ENCODE measurements at places on chromosomes 12 and 14.

DNA sequence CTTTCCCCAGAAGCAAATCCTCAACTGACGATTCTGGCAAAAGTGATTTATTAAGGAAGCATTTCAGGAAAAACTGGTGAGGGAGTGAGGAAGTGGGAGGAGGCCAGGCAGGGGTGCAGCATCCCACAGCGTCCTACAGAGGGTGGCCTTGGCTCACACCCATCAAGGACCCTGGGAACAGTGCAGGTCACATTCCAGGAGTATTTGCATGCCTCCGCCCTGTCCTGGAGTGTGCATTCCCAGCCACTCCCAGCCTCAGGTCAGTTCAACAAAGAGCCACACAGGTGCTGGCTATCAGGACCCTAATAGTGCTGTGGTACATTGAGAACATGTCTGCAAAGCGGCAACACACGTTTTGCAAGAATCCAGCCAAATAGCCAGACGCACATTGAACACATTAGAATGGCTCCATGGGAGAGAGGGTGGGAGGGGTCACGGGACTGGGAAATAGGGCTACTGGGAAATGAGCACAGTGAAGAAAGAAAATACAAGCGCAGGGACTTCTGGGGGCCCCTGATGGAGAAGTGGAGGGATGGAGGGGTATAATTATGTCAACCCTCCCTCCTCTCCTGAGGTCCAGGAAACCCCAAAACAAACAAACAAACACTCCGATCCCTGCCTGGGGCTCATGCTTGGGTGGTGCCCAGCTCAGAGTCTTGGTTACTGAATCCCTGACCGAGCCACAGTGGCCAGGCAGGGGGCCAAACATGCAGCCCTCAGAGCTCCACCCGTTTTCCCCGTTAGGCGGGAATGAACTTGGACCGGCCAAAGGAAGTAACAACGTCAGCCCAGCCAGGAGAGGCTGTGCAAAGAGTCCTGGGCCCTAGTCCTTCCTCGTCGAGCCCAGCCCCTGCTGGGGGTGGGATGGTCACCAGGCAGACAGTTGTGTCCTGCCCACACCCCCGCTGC lies 36.5 kb downstream of the CMKLR1 start:
- H3K27ac ChIP-seq = no peak overlapping the region
- no peak overlapping the region for H3K4me3 ChIP-seq
- peak; percentile 83 for DNase-seq
- no peaks in the 10 kb centered on the region for H3K27me3 ChIP-seq

DNA sequence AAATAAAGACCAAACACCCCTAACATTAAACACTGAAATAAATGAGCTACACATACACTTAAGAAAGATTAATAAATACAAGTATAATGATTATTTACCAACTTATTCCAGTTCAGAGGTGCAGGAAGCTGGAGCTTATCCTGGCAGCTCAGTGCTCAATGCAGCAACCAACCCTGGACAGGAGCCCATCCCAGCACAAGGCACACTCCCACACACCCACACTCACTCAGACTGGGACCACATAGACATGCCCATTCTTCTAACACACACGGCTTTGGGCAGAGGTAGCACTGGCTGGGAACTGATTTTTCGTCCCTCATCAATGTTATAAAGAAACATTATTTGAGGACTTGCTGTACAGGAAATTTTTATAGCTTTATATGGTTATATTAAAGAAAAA lies 797.4 kb downstream of the RPS29 start:
- no peak overlapping the region for H3K27ac ChIP-seq
- no peaks in the 10 kb centered on the region for H3K4me1 ChIP-seq
- no peaks in the 10 kb centered on the region for H3K36me3 ChIP-seq
- no peak overlapping the region for H3K4me3 ChIP-seq
- H3K27me3 ChIP-seq = no peaks in the 10 kb centered on the region
- DNase-seq = no peak

GRCh38 chr12:73308079-73308478 lies 1035.9 kb downstream of the TRHDE start:
- H3K36me3 ChIP-seq = no peaks in the 10 kb centered on the region
- no peaks in the 10 kb centered on the region for H3K27me3 ChIP-seq
- H3K27ac ChIP-seq = no peak overlapping the region
- DNase-seq = no peak
- H3K4me3 ChIP-seq = no peak overlapping the region

DNA sequence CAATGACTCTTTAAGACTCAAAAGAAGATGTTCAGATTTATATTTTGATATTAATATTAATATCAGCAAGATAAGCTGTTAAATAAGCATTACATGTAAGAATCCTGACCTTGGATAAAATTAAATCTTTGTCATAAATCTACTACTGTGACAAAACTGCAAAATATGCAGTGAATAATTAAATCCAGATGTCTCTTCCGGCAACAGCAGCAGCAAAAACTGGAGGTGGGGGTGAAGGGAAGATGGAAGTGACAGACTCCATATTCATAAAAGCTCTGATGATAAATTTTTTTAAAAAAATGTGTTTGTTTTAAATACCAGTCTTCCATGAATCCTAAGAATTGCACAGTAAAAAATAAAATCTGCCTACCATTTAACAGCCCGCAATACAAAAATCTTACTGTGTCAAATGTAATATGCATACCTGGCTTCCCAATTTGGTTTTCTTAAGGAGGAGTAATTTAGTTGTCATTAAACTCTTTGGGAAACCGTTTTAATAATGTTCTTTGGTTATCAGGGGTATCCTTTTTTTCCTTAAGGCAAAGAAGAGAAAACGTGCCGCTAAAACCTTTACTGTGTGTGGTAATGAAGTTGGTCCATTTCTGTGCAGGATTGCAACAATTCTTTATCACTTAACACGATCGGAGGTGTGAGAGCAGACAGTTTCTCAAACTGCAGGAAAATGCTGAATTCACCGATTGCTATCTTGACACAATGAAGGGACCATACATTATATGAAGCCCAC lies 478.2 kb downstream of the DIO2 start:
- H3K4me3 ChIP-seq = no peak overlapping the region
- H3K27ac ChIP-seq = no peak overlapping the region
- H3K27me3 ChIP-seq = no peaks in the 10 kb centered on the region
- DNase-seq = peak; percentile 16
- peaks cover 3% of the 10 kb centered on the region for H3K4me1 ChIP-seq

GRCh38 chr12:9264546-9264945 lies 56.4 kb upstream of the PZP start:
- no peaks in the 10 kb centered on the region for H3K4me1 ChIP-seq
- no peak overlapping the region for H3K27ac ChIP-seq
- no peaks in the 10 kb centered on the region for H3K27me3 ChIP-seq
- no peaks in the 10 kb centered on the region for H3K36me3 ChIP-seq

- H3K27ac ChIP-seq = no peak overlapping the region
- no peaks in the 10 kb centered on the region for H3K27me3 ChIP-seq
- H3K4me1 ChIP-seq = peaks cover 24% of the 10 kb centered on the region
- no peak overlapping the region for H3K4me3 ChIP-seq
- H3K36me3 ChIP-seq = no peaks in the 10 kb centered on the region
These were observed 11.2 kb upstream of the TCP11L2 start for GRCh38 chr12:106291342-106291741.

DNA sequence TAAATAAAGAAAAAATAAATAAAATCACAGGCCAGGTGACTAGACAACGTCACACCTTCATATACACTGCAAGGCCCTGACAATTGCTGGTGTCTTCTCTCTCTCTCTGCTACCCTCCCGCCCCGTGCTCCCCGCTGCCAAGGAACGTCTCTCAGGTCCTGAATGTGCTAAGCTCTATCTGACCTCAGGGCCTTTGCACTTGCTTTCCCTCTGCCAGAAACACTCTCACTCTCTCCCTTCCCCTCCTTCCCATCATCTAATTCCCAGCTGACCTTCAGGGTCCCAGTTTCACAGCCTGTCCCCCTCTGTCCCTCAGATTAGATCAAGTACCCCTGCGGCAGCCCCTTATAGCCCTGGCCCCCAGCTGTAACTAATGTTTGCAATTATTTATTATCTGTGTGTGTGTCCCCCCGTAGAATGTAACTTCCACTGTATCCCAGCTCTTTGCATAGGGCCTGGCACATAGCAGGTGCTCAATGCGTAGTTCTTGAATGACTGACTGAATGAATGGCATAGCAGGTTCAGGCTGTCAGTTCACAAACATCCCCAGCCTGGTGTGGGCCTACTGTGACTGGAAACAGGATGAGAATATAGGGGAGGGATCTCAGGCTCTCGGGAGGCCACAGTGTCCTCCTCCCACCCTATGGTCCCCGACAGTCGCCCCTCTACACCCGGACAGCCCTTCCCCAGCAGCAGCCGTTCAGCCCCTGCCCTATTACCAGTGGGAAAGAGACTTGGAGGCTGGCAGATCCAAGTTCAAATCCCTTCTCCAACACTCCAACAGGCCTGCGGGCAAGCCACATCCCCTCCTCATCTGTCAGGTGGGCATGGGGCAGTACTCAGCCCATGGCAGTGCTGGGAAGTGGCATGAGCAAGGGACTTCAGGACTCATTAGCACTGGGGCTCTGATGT lies 6.6 kb downstream of the BEGAIN start:
- DNase-seq = no peak
- no peaks in the 10 kb centered on the region for H3K27me3 ChIP-seq
- no peaks in the 10 kb centered on the region for H3K4me1 ChIP-seq
- H3K4me3 ChIP-seq = no peak overlapping the region
- H3K36me3 ChIP-seq = no peaks in the 10 kb centered on the region

DNA sequence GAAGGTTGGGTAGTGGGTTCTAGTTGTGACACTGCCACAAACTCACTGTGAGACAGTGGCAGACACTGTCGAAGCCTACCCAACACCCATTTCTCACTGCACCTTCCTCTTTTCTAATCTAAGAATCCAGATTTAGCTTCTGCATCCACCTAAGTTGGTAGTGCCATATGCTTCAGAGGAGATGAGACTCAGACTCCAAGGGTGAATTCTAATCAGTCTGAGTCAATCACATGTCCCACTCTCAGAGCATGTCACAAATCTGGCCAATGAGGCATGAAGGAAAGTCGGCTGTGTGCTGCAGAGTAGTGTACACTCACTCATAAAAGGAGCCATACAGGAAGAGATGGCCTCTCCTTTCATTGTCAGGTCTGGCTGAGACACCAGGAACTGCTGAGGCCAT lies 102.1 kb upstream of the RAP1B start:
- H3K27ac ChIP-seq = no peak overlapping the region
- no peaks in the 10 kb centered on the region for H3K4me1 ChIP-seq
- no peak overlapping the region for H3K4me3 ChIP-seq

GRCh38 chr12:89663577-89664357 lies 44.9 kb downstream of the ATP2B1 start:
- DNase-seq = peak; percentile 67
- peaks cover 25% of the 10 kb centered on the region for H3K4me1 ChIP-seq
- no peaks in the 10 kb centered on the region for H3K27me3 ChIP-seq
- H3K36me3 ChIP-seq = no peaks in the 10 kb centered on the region

GRCh38 chr12:49838973-49839633 lies 3.8 kb downstream of the BCDIN3D start:
- peaks cover 15% of the 10 kb centered on the region for H3K4me1 ChIP-seq
- no peaks in the 10 kb centered on the region for H3K27me3 ChIP-seq
- peak; percentile 66 for DNase-seq
- no peaks in the 10 kb centered on the region for H3K36me3 ChIP-seq
- no peak overlapping the region for H3K27ac ChIP-seq

GRCh38 chr14:95935228-95935822 lies 58.7 kb downstream of the TUNAR start:
- H3K4me1 ChIP-seq = no peaks in the 10 kb centered on the region
- H3K36me3 ChIP-seq = no peaks in the 10 kb centered on the region
- no peaks in the 10 kb centered on the region for H3K27me3 ChIP-seq
- no peak overlapping the region for H3K4me3 ChIP-seq

DNA sequence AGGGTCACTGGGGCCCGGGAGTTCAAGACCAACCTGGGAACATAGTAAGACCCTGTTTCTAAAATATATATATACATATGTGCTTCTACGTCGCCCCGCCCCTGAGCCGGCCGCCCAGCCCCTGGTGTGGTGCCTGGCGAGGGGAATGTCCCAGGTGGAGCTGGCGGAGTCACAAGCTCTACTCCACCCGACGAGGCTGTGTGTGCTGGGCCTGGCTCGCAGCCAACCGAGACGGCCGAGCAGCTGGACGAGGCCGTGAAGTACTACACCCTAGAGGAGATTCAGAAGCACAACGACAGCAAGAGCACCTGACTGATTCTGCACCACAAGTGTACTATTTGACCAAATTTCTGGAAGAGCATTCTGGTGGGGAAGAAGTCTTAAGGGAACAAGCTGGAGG lies 22.1 kb upstream of the ITPK1 start:
- no peaks in the 10 kb centered on the region for H3K36me3 ChIP-seq
- H3K27me3 ChIP-seq = no peaks in the 10 kb centered on the region

- no peak overlapping the region for H3K27ac ChIP-seq
- H3K27me3 ChIP-seq = no peaks in the 10 kb centered on the region
- DNase-seq = no peak
- no peak overlapping the region for H3K4me3 ChIP-seq
These were observed 102.5 kb upstream of the RTL1 start for GRCh38 chr14:101006008-101006407.

DNA sequence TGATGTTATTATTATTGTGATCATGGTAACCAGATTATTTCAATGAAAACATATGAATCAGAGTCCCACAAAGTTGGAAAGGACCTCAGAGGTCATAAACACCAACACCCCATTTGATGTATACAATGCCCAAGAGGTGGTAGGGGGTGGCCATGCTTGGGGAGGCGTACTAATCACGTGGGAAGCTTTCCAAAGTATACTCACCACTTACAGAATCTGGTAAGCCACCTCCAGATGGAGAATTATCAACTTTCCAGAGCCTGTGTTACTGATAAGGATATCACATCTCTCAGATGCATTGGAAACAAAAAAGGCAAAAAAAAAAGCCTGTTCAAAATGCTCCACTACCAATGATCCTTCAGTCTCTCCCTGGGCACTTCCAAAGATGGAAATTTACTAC lies 8.4 kb downstream of the DAD1 start:
- peaks cover 23% of the 10 kb centered on the region for H3K4me1 ChIP-seq
- H3K27ac ChIP-seq = no peak overlapping the region
- H3K36me3 ChIP-seq = 0 out of 2 replicates have a peak, but pooled peaks cover 2% of the 10 kb centered on the region
- no peak overlapping the region for H3K4me3 ChIP-seq
- H3K27me3 ChIP-seq = no peaks in the 10 kb centered on the region
- DNase-seq = no peak

- H3K27ac ChIP-seq = no peak overlapping the region
- no peak for DNase-seq
- H3K27me3 ChIP-seq = no peaks in the 10 kb centered on the region
These were observed 142.5 kb downstream of the ZNF664 start for GRCh38 chr12:124115496-124115895.

DNA sequence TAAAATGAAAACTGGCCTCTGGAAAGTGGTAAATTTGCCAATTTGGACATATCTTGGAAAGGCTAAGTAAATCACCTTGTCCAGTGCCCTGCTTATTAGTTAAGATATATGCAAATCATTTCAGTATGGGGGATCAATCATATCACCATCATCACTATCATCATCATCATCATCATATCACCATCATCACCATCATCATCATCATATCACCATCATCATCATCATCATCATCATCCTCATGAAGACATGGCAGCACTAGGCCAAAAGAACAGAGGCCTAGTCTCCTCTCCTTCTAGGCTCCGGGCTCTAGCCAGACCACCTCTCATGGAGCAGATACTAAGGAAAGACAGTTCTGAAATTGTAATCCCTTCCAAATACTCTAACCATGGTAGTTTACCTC lies 20.3 kb downstream of the OTX2 start:
- no peaks in the 10 kb centered on the region for H3K4me1 ChIP-seq
- no peak overlapping the region for H3K27ac ChIP-seq
- no peak overlapping the region for H3K4me3 ChIP-seq
- no peak for DNase-seq
- no peaks in the 10 kb centered on the region for H3K36me3 ChIP-seq
